ENCODE measurements at places on chromosomes 11 and 22.

- DNase-seq: no peak
These were observed 25.4 kb downstream of the LRRC55 start for GRCh38 chr11:57207168-57207567.

GRCh38 chr11:41190437-41191082 is 268.9 kb downstream of the LRRC4C start:
- DNase-seq: no peak

DNA sequence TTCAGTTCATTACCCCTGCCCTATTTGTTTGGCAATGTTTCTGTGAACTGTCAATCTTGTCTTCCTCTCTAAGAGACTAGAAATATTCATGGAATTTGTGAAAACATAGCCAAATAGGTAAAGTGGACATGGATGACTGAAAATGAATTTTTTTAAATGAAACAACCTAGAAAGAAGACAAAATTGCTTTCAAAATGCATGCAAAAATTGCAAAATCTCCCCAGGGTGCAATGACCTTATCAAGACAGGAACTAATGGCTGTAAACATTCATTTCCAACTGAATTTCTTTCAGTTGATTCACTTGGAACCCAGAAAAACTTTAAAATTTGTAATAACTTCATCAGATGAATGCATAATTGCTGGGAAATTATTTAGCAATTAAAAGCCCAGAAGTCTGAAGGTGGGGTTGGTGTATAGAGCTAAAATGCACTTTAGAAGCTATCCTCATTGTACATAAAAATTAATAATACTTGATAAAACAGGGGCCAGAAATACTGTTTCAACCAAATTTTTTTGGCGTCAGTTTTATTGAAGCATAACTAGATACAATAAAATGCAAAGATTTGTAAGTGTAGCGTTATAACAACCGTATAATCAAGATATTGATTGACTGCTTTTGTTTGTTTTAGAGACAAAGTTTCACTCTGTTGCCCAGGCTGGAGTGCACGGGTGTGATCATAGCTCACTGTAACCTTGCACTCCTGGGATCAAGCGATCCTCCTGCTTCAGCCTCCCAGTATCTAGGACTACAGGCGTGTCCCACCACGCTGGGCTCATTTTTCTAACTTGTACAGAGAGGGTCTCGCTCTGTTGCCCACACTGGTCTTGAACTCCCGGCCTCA is 27.6 kb upstream of the SLC35C1 start:
- no peak for DNase-seq

GRCh38 chr22:26756675-26757293 is 99.4 kb downstream of the MIAT start:
- peak; percentile 79 for DNase-seq

GRCh38 chr11:3222003-3222855 is 3.6 kb upstream of the MRGPRG start:
- DNase-seq: peak; percentile 15

DNA sequence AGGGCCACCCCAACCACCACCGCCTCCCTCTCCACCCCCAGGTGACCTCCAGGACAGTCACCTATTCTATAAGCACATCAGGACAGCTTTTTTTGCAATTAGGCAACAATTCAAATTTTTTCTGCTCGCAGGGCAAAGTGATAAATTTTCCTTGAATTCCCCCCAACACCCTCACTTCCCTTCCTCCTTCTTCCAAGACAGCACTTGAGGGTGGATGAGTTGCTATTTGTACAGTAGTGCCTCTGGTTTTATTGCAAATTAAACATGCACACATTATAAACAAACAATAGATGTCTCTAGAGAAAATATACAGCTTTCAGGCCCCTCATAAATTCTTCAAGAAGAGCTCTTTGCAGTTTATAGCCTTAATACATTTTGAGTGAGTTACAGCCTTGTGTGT is 80.9 kb upstream of the USP47 start:
- no peak for DNase-seq

DNA sequence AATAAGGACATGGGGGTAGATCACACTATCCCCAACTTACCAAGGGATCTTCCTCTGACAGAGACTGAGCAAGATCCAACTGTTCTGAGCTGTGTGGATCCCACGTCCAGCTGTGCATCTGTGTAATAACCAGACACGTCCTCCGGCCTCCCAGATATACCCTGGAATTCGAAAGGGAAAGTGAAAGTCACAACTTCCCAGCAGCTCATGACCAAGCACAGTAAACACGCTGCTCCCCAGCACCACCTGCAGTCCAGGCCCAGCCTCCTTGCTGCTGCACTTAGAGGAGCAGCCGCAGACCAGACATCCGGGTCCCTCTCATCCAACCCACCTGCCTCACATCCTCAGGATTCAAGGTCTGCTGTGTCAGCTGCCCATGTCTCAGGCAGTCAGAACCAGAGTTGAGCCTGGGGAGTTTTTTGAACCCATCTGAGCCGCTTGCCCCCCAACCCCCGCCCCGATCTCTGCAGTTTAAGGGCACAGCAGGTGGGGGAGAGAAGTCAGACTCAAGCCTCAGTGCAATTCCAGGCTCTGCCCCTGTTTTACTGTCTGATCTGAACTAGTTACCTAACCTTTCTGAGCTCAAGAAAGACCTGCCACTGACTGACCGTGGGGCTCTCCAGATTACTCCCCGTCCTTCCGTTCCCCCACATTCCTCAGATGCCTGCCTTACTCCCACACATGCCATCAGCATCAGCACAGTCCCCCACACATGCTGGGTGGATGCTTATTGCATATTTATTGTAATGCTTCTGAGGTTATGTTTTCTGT is at the start of gene APOL2:
Gene APOL2, minus strand, starts transcription at position 127 of the 771 bp plus-strand sequence. CDS start 6,365 bp downstream, outside the sequence.
- DNase-seq: peak; percentile 88

DNA sequence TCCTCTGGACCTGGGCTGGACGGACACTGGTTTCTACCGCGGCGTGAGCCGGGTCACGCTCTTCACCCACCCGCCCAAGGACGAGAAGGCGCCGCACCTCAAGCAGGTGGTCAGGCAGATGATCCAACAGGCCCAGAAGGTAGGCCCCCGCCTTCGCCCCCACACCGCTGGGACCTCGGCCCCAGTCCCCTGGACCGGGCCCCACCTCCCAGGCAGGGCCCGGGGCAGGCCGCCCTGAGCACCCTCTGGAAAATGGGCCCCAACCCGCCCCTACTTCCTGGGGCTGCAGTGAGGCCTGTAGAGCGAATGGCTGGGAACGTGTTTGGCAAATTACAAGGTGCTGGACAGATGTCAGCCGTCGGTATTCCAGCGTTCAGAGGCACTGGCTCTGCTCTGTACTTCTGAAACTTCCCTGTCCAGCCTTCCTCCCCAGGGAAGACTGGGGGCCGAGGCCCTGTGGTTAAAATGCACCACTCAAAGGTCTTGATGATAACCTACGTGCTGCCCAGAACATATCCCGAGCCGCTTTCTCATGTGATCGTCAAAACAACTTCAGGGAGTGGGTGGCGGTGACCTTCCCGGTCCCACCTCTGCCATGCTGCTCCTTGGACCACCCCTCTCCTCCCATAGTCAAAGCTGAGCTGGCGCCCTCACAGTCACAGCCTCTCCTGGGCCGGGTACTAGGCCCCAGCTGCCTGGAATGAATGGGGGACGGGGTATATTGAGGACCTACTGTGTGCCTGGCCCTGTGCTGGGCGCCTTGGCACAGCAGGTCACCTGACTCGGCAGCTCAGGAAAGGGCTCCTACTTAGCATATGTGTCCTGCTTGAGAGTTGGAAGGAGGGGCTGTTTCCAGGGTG is 869 bp downstream of the FAM83F start:
- no peak for DNase-seq

DNA sequence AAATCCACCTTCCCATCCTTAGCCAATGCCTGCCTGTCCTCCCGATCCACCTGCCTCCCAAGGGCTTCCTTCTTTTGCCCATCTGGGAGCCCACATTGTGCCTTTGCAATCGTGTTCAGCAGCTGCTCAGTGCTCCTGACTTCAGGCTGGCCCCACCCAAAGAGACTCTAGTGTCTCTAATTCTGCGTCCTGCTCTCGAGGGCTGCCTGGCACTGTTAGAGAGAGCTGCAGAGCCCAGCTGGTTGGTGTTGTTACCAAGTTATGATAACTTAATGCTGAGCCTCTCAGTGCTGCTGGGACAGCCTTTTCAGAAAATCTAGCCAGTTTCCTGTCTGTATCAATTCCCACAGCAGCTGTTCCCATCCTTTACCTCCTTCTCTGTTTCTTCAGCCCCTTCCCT is 69.1 kb downstream of the MICAL2 start:
- no peak for DNase-seq

- DNase-seq: no peak
These were observed 131.8 kb downstream of the FEZ1 start for GRCh38 chr11:125364121-125364826.

DNA sequence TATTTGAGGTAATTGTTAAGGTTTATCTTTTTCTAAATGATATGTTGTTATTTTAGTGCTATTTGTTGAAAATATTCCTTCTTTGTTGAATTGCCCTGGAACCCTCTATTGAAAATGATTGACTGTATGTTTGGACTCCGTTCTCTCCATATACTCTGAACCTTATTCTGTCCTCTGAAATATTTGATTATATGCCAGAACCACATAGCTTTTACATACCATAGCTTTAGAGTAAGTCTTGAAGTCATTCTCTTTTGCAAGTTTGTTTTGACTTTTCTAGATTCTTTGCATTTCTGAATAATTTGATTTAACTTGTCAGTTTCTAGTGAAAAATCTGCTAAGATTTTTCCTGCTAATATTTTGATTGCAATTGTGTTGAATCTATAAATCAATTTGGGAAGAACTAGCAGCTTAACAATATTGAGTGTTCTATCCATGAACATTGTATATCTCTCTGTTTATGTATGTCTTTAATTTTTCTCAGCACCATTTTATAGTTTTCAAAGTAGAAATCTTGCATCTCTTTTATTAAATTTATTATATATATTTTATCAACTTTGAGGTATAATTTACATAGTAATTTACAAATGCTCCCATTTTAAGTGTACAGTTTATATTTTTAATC is 51.7 kb upstream of the PITPNB start:
- DNase-seq: no peak

All from naive thymus-derived CD4-positive, alpha-beta T cell (primary cell).